ENCODE measurements at places on chromosomes 2 and 18.

DNA sequence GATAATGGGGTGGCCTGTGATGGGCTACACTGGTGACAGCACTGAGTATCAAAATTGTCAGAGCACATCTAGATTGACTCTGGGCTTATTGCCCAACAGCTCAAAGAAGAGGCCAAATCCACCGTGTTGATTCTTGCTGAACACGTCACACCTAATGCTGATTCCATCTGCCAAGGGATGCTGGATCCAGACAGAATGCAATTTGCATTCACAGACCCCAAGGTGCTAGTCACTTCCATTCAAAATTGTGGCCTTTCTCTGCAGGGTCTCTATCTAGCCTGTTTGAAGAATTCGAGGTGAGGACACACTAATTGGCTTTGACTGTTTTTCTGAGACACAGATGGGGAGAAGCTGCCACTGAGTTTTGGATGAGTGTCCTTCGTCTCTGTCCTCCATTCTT, 13.5 kb upstream of the GPR39 start:
- no peak for ATAC-seq

GRCh38 chr2:201407265-201407664, 44.0 kb downstream of the TRAK2 start:
- no peak for ATAC-seq

GRCh38 chr2:142435847-142436246, 305.0 kb upstream of the LRP1B start:
- ATAC-seq, result no peak

DNA sequence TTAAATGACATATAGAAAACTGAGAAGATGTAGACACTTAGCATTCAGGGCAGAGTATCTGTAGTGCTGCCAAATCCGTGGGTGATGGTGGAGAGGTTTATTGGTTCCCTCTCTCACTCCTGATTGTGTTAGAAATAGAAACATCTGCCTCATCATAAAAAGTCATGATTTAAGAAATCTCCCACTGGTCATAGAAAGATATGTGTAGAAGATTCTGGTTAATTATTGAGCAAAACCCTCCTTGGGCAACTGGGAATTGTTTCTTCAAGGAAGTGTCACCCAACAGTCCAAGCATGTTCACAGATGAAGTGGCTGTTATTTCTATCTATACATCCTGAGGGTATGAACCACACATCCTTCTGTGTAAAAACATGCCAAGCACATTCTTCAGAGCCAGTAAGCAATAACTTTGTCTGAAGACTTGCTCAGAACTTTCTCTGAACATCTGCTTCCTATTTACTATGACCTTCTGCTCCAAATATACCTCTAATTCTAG, 33.6 kb upstream of the CHRNA1 start:
- no peak for ATAC-seq

GRCh38 chr2:98269830-98270229, 76.4 kb upstream of the CNGA3 start:
- no peak for ATAC-seq

DNA sequence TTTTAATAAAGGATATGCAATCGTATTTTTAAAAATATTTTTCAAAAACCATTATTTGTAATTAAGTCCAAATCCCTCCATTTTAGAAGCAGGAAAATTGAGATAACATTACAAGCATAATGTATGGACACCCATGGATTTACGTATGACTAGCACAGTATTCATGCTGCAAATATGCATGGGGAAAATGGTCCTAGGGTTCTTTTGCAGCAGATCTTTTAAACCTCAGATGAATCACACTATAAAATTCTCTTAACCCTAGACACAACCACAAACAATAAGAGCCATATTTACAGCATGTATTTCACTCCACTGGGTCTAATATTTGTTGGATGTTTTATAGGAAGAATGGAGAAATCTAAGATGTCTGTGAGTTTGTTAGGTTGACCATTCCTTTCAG, 453.4 kb downstream of the TGIF1 start:
- no peak for ATAC-seq

DNA sequence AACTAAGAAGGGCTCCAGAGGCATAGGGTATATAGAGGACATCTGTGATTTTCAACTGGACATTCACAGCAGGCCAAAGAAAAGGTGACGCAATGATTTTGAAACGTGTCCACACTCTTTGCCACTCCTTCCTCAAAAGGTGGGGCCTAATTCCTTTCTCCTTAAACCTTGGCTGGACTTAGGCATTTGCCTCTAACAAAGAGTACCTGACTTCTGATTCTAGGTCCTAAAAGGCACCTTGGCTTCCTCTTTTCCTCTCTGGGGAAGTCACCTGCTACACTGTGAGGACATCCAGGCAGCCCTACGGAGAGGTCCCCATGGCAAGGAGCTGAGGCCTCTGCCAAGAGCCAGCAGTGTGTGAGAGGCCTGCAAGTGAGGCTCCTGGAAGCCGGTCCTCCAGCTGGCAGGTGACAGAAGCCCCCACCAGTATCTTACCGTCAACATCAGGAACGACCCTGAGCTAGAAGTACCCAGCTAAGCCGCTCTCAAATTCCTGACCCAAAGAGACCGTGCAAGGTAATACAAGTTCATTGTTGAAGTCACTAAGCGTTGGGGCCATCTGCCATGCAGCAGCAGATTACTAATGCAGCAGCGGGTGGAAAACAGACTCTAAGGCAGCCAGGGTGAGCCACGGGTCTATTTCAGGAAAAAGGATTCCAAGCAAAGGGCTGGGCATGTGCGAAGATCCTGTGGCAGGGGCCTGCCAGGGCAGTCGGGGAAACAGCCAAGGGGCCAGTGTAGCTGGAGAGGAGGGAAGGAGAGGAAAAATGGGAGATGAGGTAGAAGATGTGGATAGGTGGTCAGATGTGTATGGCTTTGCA, 7.4 kb upstream of the HES6 start:
- no peak for ATAC-seq

GRCh38 chr2:111918383-111918806, 20.0 kb downstream of the MERTK start:
- no peak for ATAC-seq

DNA sequence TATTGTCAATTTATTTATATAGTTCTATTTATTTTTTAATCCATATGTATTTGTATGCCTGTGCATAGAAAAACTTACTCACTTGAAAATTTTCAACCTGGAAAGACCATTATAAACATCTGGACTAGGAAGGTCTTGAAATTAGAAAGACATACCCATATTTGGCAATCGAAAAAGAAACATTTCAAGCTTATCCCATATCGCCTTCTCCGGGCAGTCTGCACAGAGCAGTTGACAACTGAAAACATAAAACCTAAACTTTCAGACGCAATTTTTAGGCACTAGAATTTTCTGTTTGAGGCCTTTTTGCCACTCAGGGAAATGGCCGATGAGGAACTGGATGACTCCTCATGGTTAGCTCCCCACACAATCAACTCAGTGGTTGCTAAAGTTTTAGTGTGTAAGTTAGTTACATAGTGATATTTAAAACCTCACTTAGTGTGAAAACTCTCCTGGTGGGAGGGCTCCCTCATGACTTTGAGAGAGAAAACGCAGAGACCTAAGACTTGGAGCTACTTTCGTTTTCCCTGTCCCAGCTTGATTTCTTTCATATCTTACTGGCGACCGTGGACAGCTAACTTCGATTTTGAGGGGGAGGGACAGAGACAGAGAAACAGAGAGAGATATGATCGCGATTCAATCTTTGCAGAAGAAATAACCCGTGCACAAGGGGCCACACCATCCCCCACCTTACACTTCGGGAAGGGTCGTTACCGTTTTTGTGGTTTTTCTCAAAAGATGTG, 3.2 kb upstream of the HOXD12 start:
- no peak for ATAC-seq

- no peak for ATAC-seq
These were observed 157.6 kb upstream of the NRP2 start for GRCh38 chr2:205524656-205525055.

DNA sequence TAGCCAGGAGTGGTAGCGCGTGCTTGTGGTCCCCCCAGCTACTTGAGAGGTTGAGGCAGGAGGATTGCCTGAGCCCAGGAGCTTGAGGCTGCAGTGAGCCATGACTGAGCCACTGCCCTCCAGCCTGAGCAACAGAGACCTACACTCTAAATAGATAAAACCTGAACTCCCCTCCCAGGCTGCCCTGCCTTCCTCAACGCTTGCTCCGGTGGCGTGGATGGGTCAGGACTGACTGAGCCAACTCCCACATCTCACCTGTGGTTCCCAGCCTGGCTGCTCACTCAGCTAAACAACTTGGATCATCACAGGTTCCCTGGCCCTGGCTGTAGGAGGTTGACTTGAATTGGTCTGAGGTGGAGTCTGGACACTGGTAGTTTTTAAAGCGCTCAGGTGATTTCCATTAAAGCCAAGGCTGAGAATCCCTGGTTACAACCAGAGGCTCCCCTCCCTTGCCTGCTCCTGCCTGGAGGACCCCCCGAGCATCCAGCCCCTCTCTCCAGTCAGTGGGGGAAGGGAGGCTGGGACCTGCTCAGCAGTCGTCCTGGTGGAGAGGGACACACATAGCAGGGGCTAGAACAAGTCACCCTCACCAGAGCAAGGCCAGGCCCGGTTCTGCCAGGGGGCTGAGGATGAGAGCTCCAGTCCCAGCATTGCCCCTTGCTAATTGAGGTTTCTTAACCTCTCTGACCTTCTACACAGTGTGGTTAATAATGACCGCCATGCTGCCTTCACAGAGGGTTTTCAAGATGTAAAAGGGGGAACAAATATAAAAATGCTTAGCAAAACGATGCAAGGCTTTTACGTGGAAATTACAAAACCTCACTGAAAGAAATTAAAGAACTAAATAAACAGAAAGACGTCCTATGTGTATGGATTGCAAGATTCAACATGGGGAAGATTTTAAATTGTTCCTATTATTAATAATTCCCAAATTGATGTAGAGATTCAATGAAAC, 46.9 kb upstream of the TAF1B start:
- no peak for ATAC-seq

DNA sequence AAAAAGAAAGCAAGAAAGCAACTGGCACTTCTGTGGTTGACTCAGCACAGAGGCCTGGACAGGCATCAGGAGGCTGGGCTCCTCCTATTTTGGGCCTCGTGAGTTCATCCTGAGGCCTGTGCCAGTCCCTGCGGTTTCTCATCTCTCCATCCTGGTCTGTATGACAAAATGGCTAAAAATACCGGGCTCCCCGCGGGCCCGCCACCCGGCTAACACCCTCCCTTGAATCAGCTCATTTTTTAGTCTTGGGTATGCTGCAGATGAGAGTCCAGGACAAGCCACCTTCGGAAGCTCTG, 62.3 kb upstream of the YWHAQ start:
- ATAC-seq, result no peak

DNA sequence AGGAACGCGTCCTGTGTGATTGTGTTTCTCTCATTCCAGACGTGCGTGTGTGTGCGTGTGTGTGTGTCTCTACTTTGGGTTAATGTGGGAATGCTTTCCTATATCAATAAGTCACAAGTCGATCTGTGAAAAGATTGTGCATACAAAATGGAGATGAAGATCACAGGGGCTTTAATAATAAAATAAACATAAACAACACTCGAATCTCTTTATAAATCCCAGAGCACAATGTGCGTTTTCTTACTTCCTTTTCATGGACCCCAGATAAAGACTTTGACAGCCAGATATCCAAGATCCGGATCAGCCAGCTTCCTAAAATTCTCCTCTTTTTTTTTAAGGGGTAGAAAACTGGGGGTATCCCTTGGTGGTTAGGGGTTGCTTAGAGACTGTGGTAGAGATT, 4.7 kb downstream of the PAX8 start:
- ATAC-seq, result no peak

- no peak for ATAC-seq
These were observed 57.9 kb upstream of the KCNE4 start for GRCh38 chr2:222993920-222994650.

- no peak for ATAC-seq
These were observed 34.2 kb upstream of the CAB39 start for GRCh38 chr2:230678451-230678850.

GRCh38 chr2:170123593-170123992, 54.4 kb upstream of the MYO3B start:
- ATAC-seq, result no peak

DNA sequence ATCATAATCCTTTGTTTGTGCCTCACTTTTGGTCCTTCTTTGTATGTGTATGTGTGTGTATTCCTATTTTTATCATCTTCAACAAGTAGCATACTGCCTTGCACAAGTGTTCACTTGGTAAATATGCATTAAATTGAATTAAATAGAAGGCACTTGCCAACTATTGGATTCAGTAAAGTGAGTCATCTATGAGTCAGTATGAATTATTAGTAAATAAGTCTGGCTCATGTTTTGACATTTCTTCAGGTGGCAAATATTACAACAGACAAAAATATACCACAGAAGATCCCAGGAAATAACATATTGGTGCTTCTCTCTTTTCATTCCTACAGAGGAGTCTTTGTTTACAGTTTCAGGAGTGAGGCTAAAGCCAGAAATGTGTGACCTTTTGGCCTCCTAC, 84.1 kb downstream of the CDK15 start:
- no peak for ATAC-seq

DNA sequence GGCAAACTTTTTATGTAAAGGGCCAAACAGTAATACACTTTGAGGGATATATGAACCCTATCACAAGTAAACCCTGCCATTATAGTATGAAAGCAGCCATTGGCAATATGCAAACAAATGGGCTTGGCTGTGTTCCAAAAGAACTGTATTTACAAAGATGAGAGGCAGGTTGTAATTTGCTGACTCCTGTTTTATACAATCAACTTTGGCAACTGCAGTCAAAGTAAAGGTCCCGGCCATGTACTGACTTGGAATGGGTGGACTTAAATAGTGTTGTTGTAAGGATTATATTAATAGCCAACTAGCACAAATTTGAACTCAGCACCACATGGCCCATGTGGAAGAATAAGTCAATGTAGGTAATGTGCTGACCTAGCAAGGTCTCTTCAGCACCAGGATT, 223.4 kb downstream of the WDPCP start:
- no peak for ATAC-seq

DNA sequence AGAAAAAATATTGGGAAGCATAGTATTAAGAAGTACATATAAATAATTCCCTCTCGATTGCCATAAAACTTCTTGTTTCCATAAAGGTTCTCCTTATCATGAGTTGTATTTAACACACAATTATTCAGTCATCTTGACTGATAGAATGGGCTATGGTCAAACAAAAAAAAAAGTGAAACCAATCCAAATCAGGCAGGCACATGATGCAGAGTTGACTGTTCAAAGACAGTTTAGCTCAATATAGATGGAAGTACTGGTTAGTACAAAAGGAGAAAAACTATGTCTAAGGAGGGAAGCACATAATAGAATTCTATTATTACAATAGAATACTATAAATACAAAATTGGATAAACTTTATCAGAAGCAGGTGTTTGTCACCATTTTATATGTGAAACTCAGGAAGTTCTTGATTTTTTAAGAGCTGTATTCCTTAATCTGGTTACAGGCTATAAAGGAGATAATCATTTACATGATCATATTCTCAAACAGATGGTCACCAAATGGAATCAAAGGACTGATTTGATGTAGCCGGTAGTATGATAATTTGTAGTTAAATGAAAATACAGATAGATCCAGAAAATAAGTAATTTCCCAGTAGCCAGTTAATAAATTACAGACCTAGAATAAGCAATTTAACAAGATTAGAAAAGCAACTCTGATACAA, 18.2 kb upstream of the CALCRL start:
- ATAC-seq, result no peak

DNA sequence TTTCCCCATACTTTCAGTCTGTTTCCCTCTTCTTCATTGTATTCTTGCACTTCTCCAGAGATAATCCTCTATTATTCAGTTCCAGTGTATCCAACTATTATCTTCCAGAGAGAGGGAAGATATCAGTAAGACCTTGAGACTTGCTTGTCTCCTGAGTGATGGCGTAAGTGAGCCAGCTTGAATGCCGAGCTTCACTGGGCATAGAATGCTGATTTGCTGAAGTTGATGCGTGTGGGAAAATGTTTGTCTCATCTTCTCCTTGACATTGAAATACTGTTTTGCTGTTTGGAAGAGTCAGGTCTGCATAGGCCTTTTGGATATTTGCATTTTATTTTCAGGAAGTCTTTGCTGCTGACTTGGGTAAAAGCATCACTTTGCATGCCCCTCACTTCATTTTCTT, 41.1 kb upstream of the MGAT5 start:
- no peak for ATAC-seq

Data from stimulated activated memory B cell treated with anti-CD40 and anti-IgM and Interleukin-4, amounts not matched to agents 10 μg/mL and 1 μg/mL and 100 μg/mL, for 72 hours (primary cell).